GM06990 (cell line): ENCODE measurements at places on chromosomes 3 and 15.
A peak's percentile ranks its signal among the peaks of the same experiment; 100 is the strongest.

- DNase-seq, result no peak
These were observed 638 bp upstream of the TBC1D5 start for GRCh38 chr3:17742880-17743657.

- DNase-seq, result peak; percentile 38
These were observed 22.6 kb downstream of the METTL6 start for GRCh38 chr3:15404767-15405166.

GRCh38 chr3:46104706-46105105 lies 77.4 kb upstream of the XCR1 start:
- DNase-seq, result no peak

DNA sequence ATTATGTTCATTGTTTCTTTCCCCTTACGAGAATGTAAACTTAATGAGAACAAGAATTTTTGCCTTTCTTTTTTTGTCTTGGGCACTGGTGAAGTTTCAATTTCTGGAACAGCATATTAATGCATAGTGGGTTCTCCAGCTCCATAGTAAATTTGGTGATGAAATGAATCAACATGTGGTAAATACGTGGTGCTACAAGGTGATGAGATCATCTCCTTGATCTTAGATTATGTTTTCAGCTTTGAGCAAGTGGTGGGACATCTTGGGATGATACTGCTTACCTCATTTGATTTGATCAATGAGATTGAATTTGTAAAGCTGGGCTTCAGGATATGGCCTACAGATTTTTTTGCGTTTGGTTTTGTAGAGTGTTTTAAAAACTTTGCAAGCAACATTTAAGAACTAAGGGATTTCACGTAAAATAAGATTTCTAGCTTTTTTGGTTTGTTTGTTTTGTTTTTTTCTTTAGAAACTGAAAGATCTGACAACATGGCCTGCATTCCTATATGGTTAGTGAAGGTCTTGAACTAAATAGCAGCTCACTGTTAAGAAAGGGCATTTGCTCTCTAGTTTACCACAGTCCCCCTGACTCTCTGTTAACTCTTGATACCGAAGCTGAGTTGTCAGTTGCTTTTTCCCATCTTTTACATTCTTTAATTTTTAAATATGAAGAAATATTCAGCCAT lies 45.6 kb downstream of the FNDC3B start:
- no peak for DNase-seq

- DNase-seq, result peak; percentile 60
These were observed 4.4 kb upstream of the CXCR6 start for GRCh38 chr3:45938864-45939263.

GRCh38 chr3:9349321-9350117 lies 13.3 kb upstream of the THUMPD3 start:
- DNase-seq, result no peak

DNA sequence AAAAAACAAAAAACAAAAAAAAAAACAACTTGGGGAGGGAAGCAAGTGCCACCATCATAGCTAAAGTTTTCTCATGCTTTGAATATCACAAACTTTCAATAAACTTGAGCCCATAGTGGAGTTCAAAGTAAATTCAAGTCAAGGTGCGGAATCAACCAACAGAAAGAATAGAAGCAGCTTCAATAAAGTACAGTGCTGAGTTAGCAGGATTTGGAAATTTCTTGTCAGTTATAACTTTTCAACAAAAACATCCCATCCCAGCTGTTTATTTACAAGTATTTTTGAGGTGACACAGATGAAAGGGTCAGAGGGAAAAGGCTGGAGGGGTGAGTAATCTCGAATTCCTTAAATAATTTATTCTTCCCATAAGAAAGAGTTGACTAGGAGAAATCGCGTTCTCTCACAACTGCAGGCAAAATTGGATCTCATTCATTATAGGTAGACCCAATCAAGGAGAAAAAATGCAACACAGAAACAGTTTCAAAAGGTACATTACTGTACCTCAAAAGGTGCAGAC lies 477.4 kb upstream of the RASGRP1 start:
- no peak for DNase-seq

DNA sequence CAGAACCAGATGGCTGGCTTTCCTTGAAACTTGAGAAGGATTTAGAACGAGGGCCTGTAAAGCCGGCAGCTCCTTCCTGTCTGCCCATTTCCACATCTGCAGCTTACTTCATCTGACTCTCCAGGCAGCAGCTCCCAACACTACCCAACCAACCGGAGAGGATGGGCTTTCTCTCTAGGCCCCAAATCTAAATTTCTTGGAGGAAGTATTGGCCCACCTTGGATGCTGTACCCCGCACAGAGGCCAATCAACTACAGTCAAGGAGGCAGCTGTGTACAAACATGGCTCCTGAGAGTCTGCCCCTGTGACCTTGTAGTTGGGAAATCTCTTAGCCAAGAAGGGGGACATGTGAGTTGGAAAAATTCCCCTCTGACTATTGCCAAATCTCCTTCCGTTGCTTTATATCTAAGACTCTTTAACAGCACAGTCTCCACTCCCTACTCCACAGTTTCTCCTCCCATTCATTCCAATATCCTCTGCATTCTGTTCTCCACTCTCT lies 8.0 kb upstream of the ACAP2 start:
- no peak for DNase-seq

DNA sequence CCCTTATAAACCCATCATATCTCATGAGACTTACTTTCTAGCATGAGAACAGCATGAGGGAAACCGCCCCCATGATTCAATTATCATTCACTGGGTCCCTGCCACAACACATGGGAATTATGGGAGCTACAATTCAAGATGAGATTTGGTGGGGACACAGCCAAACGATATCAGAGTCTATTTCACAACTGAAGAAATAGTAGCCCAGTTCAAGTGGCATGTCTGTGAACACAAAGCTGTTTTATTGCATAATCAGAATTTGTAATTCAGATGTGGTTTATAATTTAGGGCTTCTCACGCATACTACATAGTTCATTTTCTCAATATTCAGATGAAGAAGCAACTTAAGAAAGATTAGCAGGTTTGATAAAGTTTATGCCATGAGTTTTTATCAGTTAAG lies 1188.0 kb upstream of the ALCAM start:
- DNase-seq, result no peak

GRCh38 chr3:127990461-127990860 lies 61.8 kb upstream of the SEC61A1 start:
- no peak for DNase-seq

DNA sequence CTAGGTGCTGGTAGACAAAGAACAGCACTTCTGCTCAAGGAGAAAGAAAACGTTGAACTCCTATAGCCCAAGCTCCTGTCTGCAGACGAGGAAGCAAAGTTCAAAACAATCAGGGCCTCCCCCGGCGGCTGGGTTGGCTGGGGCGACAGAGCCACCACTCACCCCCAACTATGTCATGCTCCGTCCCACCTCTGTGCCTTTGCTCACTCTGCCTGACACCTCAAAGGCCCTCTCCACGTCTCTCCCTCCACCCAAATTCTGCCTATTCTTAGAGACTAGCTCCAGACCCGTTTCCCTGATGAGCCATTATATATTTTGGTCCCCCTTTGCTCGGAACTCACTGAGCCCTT lies 304.3 kb downstream of the TLE3 start:
- DNase-seq, result no peak

GRCh38 chr3:57179580-57180410 lies 14.6 kb upstream of the IL17RD start:
- DNase-seq, result no peak

DNA sequence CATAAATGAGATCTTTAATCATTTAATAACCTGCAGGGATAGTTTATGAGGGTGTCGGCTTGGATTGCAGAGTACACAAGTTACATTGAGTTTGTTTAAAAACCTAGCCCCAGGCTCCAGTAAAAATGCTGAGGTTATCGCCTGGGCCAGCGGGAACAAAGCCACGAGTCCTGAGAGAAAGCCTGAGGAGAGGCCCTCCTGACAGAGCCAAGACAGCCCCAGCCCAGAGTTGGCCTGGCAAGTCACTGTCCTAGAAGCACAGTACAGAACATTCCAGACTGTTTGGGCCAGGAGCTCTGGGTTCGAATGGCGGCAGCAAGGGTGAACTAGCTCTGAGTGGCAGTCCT lies 32.4 kb downstream of the SEC61A1 start:
- DNase-seq, result no peak

DNA sequence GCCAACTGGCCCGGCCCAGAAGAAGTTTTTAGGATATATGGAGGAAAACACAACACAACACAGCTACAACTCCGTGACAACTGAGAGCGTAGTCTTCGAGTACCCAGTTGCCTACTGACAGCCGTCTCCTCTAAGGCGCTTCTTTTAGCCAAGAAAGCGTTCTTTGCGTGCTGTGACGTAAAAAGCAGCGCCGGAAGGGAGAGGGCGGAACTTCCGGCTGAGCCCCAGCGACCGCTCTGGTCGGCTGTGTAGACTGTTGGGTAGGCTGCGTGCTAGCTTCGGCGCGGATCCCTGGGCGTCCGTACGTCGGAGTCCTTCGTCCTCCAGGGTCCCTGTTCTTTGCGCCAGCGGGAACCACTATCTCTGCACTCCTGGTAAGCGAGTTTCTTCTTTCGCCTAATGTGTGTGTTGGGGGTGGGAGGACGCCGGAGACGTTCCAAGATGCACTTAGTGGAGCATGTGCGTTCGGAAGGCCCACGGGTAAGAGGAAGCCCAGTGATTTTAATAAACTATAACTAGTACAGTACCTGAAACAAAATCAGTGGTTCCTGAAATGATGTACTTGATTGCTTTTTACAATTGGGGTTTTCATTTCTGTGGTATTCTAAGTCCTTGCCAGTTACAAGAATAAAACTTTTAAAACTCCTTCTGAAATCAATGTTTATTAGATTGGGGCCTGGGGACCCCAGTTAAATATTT lies at the start of gene TRMT10C:
Gene TRMT10C, plus strand, starts transcription at position 239 of the 699 bp plus-strand sequence. CDS start 2,914 bp downstream, outside the sequence.
- peak; percentile 92 for DNase-seq

DNA sequence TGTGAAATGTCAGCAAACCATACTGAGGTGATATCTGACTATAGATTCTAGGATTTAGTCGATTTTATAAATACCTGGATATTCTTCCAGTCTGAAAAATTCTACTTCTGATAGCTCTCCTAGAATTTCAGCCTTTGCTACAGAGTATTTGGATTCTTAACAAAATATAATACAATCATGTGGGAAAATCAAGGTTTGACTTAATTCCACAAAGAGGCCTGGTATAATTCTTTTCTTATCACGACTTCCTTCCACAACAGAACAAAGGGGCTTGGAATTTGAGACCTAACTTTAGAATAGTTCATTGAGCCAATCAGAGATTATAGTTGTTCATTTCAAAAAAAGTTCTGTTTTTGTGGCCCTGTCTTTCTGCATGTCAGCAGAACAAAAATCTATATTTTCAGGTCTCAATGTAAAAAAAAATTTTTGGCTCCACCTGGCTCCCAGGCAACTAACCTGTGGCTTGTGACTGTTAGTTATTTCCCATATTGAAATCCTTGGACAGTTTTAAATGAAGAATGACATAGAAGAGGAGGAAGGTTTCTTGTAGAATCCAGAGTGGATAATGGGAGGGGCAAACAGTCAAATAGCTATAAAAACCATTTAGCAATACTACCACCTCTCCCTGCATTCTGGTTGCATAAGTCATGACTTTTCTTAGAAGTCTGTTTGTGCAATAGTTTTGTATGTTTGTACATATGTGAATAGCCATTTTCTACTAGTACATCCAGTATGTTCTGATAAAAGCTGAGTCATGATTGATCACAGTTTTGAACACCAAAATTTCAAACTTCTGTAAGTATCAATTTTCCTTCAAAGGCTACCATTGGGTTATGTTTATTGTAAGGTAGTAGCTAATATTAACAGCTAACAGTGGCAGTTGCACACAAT lies 4.0 kb downstream of the TM4SF1 start:
- no peak for DNase-seq
